Activated T-cell treated with anti-CD3 and anti-CD28 coated beads, Interleukin-2, amount 50 U/mL, for 72 hours (primary cell): ENCODE measurements at places on chromosomes 7 and 10. TPM values are rescaled to one million over a fixed set of nuclear protein-coding genes. Genes with fewer than 3 reads are reported as not detected.

- no peak overlapping the region for H3K4me3 ChIP-seq
- no peak overlapping the region for H3K27ac ChIP-seq
- no peaks in the 10 kb centered on the region for H3K4me1 ChIP-seq
Measured at GRCh38 chr7:25579778-25580075, 351.4 kb upstream of the NPVF start.

DNA sequence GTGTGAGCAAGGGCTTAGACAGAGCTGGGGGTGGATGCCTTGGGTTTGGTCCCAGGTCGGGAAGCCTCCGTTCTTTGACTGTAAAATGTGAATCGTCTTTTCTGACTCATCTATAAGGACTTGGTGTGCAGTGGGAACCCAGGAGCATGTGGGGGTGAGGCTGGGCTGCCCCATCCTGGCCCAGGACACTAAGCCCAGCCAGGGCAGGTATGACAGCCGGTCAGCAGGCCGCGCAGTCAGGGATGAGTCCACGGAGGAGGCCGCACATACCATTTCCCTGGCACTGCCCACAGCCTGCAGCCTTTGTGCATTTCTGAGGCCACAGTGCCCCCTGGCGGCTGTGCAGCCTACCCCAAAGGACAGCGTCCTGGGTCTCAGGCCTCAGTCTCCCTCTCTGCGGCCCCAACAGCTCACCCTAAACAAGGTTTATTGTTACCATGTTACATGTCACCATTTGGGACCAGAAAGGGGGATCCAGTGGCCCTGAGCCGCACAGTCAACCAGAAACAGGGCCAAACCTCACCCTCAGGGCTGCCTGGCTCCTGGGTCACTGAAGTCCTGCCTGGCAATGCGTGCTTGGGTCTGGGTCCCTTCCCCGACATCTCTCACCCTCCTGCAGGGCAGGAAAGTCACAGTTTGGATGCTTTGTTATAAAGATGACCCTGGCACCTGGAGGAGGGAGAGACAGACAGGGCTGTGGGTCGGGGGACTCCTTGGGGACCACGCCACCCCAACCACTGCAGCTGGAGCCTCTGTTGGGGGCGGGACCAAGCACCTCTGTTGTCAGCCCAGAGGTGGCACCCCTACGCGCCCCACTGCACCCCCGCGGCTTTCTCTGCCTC lies 14.4 kb upstream of the SH2B2 start:
- DNase-seq: peak; percentile 84
- no peaks in the 10 kb centered on the region for H3K4me1 ChIP-seq
- no peak overlapping the region for H3K27ac ChIP-seq
- no peaks in the 10 kb centered on the region for H3K27me3 ChIP-seq

- H3K4me1 ChIP-seq: no peaks in the 10 kb centered on the region
- H3K36me3 ChIP-seq: peaks cover 1% of the 10 kb centered on the region
- peaks cover 48% of the 10 kb centered on the region for H3K27me3 ChIP-seq
- DNase-seq: no peak
- no peak overlapping the region for H3K4me3 ChIP-seq
Measured at GRCh38 chr10:48612236-48612943, 7.5 kb upstream of the ARHGAP22 start.

DNA sequence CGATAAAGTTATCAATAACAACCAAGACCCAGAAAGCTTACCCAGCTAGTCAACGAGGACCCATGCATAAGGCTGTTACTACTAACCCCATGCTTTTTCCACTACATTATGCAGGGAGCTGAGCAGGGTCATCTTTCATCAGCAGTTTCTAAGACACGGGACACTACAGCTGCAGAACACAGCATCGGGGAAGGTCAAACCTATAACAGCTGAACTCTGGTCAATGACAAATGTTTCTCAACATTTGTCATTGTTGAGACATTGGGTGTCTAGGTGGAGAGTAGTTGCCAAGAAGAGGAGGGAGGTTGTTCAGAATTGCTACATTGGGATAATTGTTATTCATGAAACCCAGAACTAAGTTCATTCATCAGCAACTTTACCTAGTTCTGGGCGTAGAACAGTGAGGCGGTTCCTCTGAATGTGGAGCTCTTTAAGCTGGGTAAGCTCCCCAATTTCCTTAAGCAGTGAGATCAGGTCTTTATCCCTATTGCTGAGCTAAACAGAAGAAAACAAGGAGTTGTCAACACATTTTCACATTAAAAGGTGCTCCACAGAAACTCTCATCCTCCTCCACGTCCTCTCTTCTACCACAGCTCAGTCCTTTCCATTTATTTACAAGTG lies 105.6 kb downstream of the ZNF22 start:
- H3K36me3 ChIP-seq: no peaks in the 10 kb centered on the region
- H3K4me1 ChIP-seq: no peaks in the 10 kb centered on the region
- H3K4me3 ChIP-seq: no peak overlapping the region
- H3K27me3 ChIP-seq: peaks cover 21% of the 10 kb centered on the region

SEMA3E gene
- total RNA-seq: not detected

SPAG6 gene
- 0.37 TPM for total RNA-seq
